Left forelimb (tissue), 1 donor: ENCODE measurements at places on chromosomes 11 and 22.
A peak's percentile ranks its signal among the peaks of the same experiment; 100 is the strongest.

GRCh38 chr11:37394236-37394870 is 796.3 kb upstream of the RAG2 start:
- no peak for DNase-seq

DNA sequence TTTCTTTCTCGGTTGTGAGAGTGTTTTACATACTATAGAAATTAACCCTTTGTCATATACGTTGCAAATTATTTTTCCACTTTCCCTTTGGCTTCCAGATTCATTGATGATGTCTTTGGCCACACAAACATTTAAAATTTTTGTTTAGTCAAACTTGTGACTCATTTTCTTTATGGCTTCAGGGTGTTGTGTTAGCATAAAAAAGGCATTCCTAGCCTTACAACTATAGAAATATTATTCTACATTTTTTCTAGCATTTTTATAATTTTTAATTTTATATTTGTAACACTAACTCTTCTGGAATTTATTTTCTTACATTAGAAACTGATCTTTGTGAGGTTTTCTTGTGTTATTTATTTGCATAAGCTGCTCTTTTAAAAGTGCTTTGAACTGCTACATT is 12.1 kb downstream of the GRIA4 start:
- no peak for DNase-seq

GRCh38 chr11:44623731-44624491 is 58.4 kb downstream of the CD82 start:
- peak; percentile 70 for DNase-seq

- no peak for DNase-seq
Measured at GRCh38 chr11:35927682-35928081, 16.2 kb upstream of the LDLRAD3 start.

GRCh38 chr22:47124961-47125360 is 362.5 kb downstream of the TBC1D22A start:
- no peak for DNase-seq

- no peak for DNase-seq
Measured at GRCh38 chr11:71201231-71201630, 51.1 kb downstream of the SHANK2 start.

GRCh38 chr11:128420265-128420664 is 167.1 kb downstream of the ETS1 start:
- DNase-seq: no peak

DNA sequence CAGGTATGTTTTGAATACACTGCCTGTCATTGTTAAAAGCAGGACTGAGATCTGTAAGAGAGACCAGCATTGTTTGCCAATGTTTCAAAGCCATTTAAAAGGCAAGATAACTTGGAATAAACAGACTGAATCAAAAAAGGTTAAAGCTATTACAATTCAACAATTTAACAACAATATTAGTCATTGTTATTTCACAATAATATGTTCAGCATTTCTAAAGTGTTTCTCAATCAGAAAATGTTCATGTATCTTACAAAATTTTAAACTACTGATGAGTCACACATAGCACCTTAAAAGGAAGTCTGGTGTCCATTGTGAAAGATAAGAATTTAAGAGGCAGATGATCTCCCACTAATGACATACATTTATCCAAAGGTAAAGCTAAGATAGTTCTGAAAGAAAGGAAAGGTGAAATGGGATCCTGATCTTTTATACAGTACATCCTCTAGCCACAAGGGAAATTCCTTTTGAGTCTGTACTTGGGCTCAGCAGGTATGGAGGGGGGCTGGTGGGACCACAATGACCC is 79.7 kb downstream of the MAML2 start:
- DNase-seq: no peak

DNA sequence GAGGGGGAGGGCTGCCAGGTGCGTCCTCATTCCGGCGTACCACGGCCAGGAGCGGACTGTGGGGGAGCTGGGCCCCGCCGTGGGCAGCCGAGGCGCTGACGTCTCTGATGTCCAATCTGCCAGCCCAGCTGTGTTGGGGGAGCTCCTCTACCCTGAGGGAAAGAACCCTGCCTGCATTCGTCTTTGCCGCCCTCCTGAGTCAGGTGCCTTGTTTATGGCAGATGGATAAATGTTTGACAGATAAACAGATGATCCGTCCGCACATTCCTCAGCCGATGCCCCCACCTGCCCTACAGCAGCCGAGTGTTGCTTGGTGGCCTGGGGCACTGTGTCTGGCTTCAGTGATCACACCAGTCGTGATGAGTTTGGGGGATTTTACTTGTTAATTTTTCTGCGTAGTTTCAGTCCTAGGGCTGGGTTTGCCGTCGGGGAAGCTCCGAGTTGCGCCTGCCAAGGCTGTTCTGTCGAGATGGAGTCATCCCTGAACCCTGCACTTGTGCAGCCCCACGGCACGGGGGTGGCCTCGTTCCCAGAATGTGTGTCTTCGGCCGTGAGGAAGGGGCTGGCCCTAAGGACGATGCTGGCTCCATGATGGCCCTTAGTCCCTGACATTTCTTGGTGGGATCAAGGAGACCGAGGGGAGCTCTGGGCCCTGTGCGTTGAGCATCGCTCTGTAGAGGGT is 1083.9 kb downstream of the BRD1 start:
- DNase-seq: peak; percentile 50

DNA sequence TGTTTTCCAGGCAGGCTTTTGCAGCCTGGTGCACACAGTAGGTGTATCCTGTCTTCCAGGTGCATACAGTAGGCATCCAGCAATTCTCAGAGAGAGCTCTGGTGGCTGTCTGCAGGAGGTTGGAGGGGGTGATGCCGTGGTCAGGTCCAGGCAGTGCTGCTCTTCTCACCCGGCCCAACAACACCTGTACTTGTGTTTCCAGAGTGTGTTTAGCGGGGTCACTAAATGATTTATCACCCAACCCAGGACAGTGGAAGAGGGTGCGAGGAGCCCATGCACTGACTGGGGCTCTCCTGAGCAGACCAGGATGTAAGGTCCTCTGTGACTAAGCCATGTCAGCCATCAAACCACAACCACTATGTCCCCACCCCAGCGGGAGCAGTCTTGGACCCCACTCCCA is 18.6 kb upstream of the FGF3 start:
- peak; percentile 20 for DNase-seq

GRCh38 chr22:38881464-38881871 is 9.5 kb upstream of the CBX6 start:
- DNase-seq: no peak

DNA sequence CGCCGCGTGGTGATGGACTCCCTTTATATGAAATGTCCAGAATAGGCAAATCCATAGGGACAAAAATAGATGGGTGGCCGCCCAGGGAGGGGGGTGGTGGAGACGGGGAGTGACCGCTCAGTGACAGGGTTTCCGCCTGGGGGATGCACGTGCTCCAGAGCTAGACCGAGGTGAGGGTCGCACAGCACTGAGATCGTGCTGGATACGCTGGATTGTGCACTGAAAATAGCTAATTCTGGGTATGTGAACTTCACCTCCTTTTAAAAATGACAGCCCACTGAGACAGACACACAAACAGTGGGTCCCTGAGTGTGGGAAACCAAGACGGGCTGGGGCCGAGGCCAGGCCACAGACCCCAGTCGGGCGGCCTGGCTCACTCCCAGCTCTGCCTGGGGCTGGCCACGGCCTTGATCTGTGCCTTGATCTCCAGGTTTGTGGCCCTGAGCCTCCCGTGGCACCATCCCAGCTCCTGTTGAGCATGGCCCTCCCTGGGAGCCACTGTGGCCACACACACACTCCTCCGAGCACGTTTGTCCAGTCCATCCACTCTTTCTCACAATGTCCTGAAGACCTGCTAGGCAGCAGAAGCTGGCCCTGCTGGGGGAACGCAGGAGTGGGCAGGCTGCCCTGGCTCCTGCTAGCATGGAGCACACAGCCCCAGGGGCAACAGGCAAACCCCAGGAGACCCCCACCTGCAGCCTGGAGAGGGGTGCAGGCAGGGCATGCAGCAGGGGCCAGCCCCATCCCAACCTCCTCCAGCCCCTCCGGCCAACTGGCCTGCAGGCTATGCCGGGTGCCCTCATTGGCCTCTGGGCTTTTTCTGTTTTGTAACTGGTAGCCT is 41.0 kb upstream of the TH start:
- peak; percentile 61 for DNase-seq

DNA sequence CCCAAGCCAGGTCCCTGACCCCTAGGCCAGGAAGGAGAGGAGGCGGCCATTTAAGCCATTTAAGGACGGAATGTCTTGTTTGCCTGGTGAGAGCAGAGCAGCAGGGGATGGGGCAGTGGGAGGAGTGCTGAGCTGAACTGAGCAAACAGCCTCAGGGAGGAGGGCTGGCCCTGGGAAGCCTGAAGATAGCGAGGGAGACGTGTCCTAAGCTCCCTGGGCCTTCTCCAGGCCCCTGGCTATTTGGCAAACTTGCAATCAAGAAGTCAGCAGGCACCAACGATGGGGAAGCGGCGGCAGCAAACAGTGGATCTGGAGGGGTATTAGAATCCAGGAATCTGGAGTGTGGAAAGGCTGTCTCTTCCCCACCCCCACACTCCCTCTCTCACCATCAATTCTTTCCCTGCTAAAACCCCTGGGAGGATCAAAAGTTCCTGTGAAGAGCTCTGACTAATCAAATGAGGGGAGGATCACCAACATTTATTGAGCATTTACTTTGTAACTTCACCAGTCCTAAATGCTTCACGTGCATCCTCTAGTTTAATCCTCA is 8.8 kb downstream of the BCL9L start:
- DNase-seq: no peak

DNA sequence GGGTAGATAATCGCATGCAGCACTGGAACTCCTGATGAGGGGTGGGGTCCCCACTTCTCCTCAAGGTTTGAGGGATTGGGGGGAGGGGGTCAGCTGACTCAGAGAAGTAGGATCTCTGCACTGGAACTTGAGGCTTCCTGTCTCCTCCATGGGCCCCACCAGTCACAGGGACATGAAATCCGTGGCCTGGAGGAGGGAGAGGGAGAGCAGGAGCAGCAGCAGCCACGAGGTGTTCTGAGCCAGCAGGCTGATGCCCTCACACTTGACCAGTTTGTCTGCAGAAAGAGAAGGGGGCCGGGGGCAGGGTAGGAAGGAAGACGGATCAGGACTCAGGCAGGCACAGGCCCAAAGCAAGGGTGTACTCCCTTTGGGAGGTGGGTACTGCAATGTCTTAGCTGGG is 3.7 kb downstream of the THY1 start:
- no peak for DNase-seq

- DNase-seq: no peak
Measured at GRCh38 chr11:86484795-86485166, 110.1 kb downstream of the CCDC81 start.

DNA sequence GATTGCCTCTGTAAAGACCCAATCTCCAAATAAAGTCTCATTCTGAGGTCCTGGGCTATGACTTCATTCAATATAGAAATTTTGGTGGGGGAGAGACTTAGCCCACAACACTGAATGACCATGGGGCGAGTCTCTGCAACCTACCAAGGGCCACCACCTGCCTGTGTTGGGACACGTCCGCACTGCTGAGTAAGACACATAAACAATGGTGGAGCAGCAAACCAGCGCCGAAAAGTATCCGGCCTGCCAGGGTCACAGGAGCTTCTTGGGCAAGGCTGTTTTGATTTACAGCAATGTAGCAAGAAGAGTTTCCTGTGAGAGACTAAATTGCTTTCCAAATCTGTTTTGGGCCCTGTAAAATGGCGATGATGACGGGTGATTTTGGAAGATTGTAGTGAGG is 122.3 kb downstream of the SHANK2 start:
- no peak for DNase-seq

- no peak for DNase-seq
Measured at GRCh38 chr11:85771568-85771967, 39.4 kb downstream of the SYTL2 start.

DNA sequence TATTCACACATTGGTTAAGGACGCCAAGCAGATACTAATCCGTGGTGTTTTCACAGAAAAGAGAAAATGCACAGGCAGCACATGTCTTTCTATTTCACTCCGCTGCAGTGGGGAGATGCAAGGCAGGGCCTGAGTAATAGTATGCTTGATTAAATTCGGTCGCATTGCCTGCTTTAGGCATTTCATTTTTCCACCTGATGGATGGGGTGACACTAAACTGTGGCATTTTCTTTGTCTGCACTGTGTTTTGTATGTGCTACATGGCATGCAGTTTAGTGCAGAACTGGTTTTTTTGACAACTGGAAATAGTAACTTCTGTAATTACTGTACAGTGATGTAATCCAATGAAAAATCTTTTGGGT is 94.9 kb downstream of the SLC17A6 start:
- peak; percentile 66 for DNase-seq

- no peak for DNase-seq
Measured at GRCh38 chr11:64051297-64051696, 15.6 kb downstream of the FLRT1 start.

GRCh38 chr11:63829823-63830489 is 9.0 kb upstream of the MARK2 start:
- DNase-seq: no peak

DNA sequence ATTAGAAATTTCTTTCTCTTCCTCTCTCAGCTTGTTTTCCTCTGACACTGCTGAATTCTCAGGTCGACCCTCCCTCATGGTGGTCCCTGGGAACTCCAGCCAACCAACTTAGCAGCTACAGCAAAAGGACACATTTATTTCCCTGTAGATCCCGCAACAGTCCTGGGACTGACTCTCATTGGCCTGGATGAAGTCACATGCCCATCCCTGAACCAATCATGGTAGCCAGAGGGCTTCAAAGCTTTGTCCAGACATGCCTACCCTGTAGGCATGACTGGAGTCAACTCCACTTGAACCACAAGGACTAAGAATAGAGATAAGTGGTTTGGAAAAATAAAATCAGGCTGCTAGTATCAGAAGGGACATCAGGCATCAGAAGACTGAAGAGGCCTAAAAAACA is 84.6 kb upstream of the LRRC55 start:
- no peak for DNase-seq

GRCh38 chr11:128283451-128283850 is 303.9 kb downstream of the ETS1 start:
- DNase-seq: no peak

GRCh38 chr11:58625086-58625485 is 2.6 kb downstream of the CNTF start:
- no peak for DNase-seq

DNA sequence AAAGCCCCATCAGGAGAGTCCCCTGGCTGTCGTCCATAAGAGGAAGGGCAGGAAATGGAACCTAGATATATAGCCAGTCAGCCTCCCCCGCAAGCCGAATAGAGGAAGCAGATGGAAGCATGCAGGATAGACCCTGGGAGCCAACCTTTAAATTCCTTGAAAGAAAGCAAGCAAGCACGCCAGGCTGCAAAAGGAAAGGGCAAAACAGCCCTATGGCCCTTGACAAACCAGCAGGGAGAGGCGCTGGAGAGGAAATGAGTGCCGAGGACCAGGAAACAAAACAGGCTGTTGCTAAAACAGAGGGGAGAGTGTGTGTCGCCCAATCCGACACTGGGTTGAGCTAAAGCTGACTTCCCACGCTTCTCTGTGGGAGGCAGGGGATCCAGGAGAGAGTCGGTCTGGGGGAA is 203.5 kb upstream of the MTNR1B start:
- DNase-seq: peak; percentile 75

DNA sequence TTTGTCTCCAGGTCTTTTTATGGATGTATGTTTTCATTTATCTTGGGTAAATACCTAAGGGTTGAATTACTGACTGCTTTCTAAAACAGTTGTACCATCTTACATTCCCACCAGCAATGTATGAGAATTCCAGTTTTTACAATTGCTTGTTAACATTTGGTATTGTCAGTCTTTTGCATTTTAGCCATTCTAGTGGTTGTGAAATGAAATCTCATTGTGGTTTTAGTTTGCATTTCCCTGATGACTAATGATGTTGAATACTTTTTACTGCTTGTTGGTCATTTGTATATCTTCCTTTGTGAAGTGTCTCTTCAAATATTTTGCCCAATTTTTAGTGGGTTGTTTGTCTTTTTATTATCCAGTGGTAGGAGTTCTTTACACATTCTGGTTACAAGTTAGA is 92.8 kb downstream of the ARFGAP2 start:
- DNase-seq: no peak

- DNase-seq: no peak
Measured at GRCh38 chr11:74272276-74272675, 39.2 kb downstream of the P4HA3 start.
